Common myeloid progenitor, CD34-positive (primary cell): ENCODE measurements at places on chromosomes 16 and 17.
A peak's percentile ranks its signal among the peaks of the same experiment; 100 is the strongest.

DNA sequence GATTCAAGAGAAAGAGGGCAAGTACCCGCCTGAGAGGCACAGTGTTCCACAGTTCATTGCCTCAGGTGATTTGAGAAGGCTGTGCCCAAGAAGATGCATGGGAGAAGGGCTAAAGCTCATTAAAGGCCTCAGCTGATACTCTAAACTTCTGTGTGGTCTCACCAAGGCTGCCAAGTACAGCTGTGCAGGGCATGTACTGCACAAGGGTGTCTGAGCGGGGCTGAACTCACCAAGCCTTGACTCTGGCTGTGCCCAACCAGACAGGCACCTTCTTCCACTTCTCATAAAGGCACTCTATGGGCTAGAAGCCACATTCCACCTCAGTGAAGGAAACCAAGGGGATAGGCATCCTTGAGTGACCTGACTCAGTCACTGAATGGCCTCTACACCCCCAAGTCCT lies 12.7 kb downstream of the LRRC75A start:
- DNase-seq: no peak

GRCh38 chr17:11302401-11303186 lies 61.6 kb downstream of the SHISA6 start:
- no peak for DNase-seq

DNA sequence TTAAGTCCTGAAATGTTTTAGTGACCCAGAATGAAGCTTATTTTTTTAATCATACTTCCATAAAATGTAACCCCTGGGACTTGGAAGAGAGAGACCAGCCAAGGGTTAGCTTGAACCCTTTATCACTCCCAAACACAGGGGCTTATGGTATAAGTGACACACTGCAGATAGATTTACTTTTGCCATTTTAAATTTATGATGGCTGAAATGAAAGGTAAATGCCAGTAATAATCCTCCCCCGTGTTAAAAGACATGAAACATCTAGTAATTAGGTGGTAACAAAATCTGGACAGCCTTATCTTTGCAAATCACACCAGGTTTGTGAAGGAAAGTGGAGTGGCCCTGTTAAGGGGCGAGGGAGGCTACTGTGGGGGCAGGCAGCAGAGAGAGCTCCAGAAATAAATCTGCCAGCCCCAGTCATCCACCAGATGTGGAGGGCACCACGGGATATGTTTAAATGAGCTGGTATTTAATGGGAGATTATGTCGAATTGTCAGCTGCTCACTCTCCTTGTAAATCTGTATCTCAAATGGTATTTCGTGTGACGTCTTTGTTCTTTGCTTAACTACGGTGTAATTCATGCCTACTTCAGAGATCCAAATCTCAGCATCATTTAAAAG lies 326.5 kb downstream of the WWOX start:
- DNase-seq: no peak

GRCh38 chr16:85652431-85653221 lies 36.1 kb downstream of the GINS2 start:
- peak; percentile 61 for DNase-seq

DNA sequence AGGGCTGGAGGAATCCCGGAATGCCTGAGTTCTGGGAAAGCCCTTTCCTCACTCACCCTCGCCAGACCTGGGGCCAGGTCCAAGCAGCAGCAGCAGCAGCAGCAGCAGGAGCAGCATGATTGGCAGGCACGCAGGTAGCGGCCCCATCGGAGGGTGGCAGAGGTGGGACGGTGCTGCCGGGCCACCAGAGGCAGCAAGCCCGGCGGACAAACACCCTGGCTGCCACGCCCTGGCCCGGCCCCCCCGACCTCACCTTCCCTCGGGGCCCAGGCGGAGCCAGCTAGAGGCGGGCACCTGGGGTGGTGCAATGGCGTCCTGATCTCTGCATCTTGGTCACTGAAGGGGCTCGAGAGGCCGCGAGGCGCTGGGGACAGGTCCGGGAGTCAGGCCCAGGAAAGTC lies 122.4 kb downstream of the LAT start:
- no peak for DNase-seq

DNA sequence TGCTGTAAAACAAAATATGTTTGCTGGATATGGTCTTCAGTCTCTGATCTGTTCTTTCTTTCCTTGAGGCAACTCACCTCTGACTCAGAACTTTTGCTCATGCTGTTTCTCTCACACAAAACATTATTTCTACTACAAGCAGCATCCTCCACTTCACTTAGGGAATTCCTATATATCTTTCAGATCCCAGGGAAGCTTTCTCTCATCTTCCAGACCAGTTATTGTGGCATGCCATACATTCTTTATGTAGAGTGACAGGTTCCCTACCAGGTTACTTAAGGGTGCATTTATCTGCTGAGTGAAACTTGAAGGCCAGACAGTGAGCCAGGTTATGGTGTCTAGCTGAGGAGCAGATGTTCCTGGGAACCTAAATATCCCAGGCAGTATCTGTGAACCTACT lies 1226.0 kb downstream of the CDH8 start:
- DNase-seq: no peak

GRCh38 chr17:10316801-10317542 lies 55.8 kb downstream of the MYH13 start:
- peak; percentile 35 for DNase-seq

DNA sequence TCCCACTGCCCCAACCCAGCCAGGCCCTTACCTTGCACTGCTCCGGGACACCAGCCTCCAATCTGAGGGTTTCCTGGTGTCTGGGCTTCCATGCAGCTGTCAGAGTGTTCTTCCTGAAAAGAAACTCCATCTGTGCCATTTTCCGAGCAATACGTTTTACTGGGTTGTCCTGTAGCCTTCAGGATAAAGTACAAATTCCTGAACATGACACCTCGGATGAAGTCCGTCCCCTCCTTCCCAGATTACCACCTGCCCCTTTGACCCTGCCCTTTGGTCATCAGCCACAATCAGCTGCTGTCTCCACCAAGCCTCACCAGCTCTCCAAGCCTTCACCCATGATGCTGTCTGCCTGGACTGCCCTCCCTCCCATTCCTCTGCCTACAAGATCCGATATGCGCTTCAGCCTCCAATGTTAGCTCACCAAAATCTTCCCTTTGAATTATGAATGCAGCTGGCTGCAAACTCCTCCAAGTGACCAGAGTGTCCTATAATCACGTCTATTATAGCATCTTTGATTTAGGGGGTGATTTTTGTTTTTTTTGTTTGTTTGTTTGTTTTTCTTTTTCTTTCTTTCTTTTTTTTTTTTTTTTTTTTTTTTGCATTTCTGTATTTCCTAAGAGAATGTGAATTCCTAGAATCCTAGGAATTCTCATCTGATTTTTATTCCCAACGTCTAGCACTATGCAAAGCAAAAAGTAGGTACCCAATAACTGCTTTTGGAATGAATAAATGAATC lies 60.6 kb upstream of the KIFC3 start:
- no peak for DNase-seq

GRCh38 chr16:50315346-50315997 lies 49.1 kb downstream of the ADCY7 start:
- DNase-seq: no peak

DNA sequence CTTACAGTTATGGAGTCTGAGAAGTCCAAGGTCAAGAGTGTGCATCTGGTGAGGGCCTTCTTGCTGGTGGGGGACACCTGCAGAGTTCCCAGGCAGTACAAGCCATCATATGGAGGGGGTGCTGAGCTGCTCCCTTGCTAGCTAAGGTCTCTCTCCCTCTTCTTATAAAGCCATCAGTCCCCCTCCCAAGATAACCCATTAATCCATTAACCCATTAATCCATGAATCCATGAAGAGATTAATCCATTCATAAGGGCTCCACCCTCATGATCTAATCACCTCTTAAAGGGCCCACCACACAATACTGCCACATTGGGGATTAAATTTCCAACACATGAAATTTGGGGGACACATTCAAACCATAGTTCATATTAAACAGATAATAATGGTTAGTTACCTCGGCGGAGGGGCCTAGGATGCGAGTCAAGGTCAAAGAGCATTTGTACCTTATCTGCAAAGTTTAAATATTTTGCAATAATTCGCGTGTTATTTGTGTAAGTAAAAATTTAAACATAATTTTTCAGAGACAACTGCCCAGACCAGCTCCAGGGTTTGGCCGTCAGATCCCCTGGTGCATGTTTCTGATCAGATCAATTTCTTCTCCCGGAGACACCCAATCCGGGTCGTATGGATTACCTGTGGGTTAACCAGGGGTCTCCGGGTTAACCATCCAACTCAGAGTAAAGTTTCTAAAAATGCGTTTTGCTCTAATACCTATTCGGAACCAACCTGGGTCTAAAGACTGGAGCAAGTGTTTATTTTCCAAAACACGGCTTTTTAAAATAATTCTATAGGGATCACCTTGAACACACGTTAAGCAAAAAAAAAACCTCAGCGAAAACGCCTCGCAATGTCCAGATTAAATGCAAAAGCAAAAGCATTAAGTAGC lies 740 bp upstream of the POLR3E start:
- DNase-seq: peak; percentile 11

DNA sequence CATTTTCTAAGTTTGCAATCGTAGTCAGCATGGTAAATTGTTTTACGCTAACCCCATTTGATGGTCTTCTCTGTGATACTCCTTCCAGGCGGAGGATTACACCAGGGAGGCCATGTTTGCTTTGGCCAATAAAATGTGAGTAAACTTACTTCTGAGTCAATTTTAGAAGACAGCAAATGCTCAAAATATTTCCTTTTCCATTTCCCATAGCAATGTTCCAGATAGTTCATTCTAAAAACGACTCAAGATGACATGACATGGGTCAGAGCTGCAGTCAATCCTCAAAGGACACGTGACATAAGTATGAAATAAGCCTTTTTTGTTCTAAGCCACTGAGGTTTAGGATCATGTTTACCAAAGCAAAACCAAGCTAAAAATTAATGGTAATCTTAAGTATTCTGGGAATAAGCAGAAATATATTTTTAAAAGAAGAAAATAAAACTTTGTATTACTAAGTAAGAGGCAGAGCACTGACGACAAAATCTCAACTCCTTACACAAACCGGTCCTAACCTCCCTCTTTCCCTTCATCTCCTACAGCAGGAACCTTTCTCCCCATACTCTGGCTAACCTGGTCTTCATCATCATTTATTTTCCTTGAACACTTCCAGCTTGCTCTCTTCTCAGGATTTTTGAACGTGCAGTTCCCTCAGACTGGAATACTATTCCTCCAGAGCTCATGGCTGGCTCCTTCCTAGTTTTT lies 266.2 kb downstream of the CEP112 start:
- DNase-seq: no peak

DNA sequence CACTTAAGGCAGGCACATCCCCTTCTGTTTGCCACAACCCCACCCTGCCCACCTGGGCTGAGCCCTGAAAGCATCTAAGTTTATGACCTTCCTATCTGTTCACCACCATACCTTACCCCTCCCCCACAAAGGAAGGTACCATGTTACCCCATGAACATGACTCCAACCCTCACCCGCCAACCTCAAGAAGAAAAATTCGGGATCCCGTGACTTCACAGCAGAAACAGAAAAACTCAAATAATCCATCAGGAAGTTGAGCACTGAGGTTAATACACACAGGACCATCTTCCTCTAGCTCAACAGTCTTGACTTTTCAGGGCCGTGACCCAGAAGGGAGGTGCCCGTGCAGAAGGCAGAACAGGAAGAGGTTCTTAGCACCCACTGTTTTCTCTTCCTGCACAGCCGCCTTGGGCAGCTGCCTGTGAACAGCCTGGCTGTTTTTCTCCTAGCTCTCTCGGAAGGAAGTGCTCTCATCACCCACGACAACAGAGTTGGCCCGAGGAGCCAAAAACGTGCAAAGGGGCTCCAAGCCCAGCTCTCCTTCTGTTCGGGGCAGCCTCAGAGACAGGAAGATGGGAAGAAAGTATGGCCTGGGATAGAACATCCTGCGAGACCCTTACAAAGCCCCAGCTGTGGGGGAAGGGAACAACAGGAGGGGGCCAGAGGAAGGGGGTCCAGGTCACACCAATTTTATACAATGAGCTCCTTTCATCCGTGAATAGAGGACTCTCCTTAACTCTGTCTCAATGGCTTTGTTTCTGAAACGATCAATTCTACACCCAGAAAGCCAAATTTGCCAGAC lies 101.1 kb downstream of the XYLT1 start:
- no peak for DNase-seq

DNA sequence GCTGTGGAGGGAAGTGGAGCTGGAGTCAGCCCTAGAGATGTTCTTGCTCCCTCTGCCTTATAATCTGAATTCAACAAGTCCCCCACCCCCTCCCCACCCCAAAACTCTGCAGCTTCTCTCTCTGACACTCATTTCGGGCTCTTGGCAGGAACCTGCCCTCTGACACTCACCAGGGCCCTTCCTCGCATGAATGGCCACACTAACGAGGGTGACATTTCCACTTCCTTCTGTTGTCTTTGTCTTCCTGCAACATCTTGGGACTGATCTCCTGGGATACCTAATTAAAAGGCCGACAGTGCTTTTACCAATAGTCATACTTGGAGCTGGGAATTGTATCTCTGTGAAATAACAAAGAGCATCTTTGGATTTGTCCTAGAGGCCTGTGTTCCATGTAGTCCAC lies 106.9 kb upstream of the PIRT start:
- DNase-seq: no peak

- DNase-seq: peak; percentile 86
Observed at GRCh38 chr16:49857423-49858181, 1.7 kb upstream of the ZNF423 start.

DNA sequence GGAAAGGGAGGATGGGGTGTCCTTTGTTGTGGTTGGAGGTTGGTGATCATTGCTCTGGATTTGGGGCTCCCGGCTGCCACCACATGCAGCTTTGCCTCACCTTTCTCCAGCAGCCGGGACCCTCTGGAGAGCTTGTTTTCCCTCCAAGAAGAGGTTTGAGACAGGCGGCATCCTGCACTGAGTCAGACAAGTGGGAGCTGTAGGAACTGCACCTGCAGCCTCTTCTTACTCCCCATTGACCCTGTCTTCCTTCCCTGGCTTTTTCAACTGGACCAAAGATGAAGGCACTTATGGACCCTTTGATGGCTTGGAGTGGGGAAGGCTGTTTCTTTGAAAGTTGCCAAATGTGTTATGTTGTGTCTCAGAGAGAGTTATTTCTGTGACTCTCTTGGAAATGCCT lies 16.6 kb downstream of the KCTD2 start:
- no peak for DNase-seq
